ENCODE measurements at places on chromosomes 12 and 14.

DNA sequence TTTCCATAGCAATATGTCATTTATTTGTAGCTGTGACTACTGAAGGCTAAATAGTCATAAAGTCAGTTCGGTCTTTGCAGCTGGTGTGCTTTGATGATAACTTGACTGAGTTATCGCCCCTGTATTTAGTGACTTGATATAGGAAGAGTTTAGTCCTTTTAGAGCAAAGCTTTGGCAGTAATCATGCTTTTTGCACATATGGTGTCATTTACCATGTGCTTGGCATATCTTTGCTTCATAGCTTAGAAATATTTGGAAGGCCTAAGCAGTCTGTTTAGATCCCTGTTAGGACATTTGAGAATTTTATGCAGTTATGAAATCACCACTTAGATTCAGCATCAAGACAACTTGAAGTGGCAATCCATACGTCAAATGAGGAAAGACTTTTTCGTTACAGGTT lies 31.6 kb downstream of the POLR3B start:
- no peak for DNase-seq

DNA sequence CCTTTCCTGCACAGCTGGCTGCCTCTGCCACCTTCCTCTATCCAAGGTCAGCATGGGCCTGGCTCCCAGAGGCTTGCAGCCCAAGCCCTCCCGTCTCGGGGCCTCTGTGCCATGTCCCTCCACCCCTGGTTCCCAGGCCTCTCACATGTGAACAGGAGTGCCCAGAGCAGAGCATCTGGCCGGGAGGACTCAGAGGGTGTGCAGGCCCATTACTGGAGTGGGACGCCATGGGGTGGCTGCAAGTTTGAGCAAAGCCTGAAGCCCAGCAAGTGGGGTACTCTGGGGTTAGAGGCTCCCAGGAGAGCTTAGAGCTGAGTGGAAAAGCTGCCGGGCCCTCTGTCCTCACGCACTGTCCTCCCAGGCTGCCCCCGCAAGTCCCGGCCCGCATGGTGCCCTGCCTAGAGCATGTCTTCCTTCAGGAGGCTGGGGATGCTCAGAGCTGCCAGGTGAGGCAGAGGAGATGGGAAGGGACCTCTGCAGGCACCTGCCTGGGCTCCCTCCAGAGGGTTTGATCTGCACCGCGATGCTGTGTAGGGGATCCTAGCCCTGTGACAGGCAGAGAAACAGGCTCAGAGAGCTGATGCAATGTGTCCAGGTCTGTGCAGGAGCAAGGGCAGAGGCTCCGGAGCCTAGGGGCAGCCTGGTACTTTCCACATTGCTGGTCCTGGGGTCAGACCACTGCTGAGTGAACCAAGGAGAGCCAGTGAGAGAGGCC lies 39.8 kb downstream of the DIO3 start:
- DNase-seq, result no peak

GRCh38 chr12:71400481-71400880 lies 39.1 kb upstream of the LGR5 start:
- no peak for DNase-seq

- DNase-seq, result no peak
These were observed 15.2 kb downstream of the ACIN1 start for GRCh38 chr14:23079716-23080115.

GRCh38 chr12:109274381-109274780 lies 34.7 kb downstream of the FOXN4 start:
- no peak for DNase-seq

DNA sequence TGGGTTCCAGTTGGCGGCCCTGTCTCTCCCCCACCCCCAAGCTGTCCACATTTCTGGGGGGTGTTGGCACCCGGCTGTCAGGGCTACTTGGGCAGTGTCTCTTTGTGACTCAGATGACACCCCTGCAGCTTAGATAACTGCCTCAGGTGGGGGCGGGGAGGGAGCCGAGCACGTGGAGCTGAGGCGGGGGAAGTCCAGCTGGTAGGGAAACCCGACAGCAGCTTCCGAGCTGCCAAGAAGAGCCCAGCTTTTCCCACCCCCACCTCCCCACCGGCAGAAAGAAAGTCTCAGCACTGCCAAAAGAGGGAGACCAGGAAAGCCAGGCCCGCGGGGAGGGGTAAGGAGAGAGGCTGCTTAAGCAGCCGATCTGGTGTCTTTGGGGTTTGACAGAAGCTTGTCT lies 1.4 kb downstream of the LRTM2 start:
- DNase-seq, result no peak

GRCh38 chr14:68655021-68655831 lies 137.6 kb downstream of the ZFP36L1 start:
- no peak for DNase-seq

DNA sequence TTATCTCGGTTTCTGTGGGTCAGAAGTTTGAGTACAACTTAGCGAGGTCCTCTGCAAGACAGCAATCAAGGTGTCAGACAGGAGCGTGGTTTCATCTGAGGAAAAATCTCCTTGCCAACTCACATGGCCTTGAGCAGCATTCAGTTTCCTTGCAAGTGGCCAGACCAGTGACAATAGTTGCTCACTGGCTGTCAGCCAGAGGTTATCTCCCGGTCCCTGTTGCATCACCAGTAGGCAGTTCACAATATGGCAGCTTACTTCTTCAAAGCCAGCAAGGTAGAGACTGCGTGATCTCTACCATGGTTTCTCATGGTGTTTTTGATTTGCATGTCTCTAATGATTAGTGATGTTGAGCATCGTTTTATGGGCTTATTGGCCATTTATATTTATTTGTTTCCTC lies 143.8 kb upstream of the DAAM1 start:
- DNase-seq, result no peak

GRCh38 chr12:99658671-99659349 lies 11.3 kb downstream of the GARIN6 start:
- no peak for DNase-seq
